Body of pancreas (tissue), 4 donors: ENCODE measurements at places on chromosomes 7 and 10. TPM values are rescaled to one million over a fixed set of nuclear protein-coding genes. Genes with fewer than 3 reads are reported as not detected.

The CYP2W1 gene
- total RNA-seq = not detected

The NFKB2 gene
- 17.9 TPM for total RNA-seq

The HOXA2 gene
- total RNA-seq = not detected

The RAMP3 gene
- 14.0 TPM for total RNA-seq

The HABP2 gene
- 10.6 TPM for total RNA-seq

The MASTL gene
- 4.3 TPM for total RNA-seq

The ANXA7 gene
- total RNA-seq = 22.7 TPM

The POM121L12 gene
- not detected for total RNA-seq

The VAX1 gene
- not detected for total RNA-seq

The ADARB2 gene
- 8.0 TPM for total RNA-seq

The OR2A1 gene
- total RNA-seq = not detected

The FFAR4 gene
- total RNA-seq = 2.3 TPM

The RBP3 gene
- not detected for total RNA-seq

The EPO gene
- 2.6 TPM for total RNA-seq

The LBX1 gene
- not detected for total RNA-seq

The NACAD gene
- total RNA-seq = 0.78 TPM

The FZD8 gene
- 12.9 TPM for total RNA-seq

The SPDYE5 gene
- not detected for total RNA-seq

The PLPP4 gene
- total RNA-seq = not detected

The POLR1F gene
- total RNA-seq = 8.6 TPM

The MBL2 gene
- not detected for total RNA-seq

The CUTC gene
- 14.8 TPM for total RNA-seq

The SLC13A1 gene
- under 0.01 TPM for total RNA-seq

The BAIAP2L1 gene
- total RNA-seq = 23.1 TPM

The BICC1 gene
- total RNA-seq = 42.0 TPM

The SLC29A4 gene
- total RNA-seq = 24.4 TPM

The ERV3-1 gene
- 16.6 TPM for total RNA-seq

The ASB10 gene
- not detected for total RNA-seq

The GIMAP7 gene
- total RNA-seq = 3.6 TPM

The TMEM270 gene
- total RNA-seq = not detected

The NUTM2A gene
- total RNA-seq = 1.3 TPM

The CLCN1 gene
- not detected for total RNA-seq

The LIPK gene
- not detected for total RNA-seq

The PRLHR gene
- total RNA-seq = not detected

The CPA2 gene
- total RNA-seq = 4,381 TPM

The NRP1 gene
- 62.6 TPM for total RNA-seq

The PNLIPRP1 gene
- 3,318 TPM for total RNA-seq

The MRLN gene
- total RNA-seq = not detected

The ACHE gene
- total RNA-seq = 6.2 TPM

The PRKCQ gene
- total RNA-seq = 0.33 TPM

The ZNF239 gene
- total RNA-seq = 10.2 TPM

The ELFN1 gene
- 0.33 TPM for total RNA-seq

The FAM25C gene
- not detected for total RNA-seq

The CYP2C18 gene
- total RNA-seq = not detected

The CLDN4 gene
- 76.8 TPM for total RNA-seq

The SLC18A3 gene
- total RNA-seq = not detected

The ST8SIA6 gene
- not detected for total RNA-seq

The BMPER gene
- total RNA-seq = 0.78 TPM

The SEMA3C gene
- total RNA-seq = 3.0 TPM

The CLDN12 gene
- total RNA-seq = 25.2 TPM

The FLNC gene
- 4.0 TPM for total RNA-seq

The LDB3 gene
- total RNA-seq = 0.66 TPM

The NUTM2D gene
- 6.5 TPM for total RNA-seq

The CTAGE4 gene
- 6.5 TPM for total RNA-seq

The OR2A7 gene
- total RNA-seq = 14.5 TPM

The MSS51 gene
- 3.9 TPM for total RNA-seq

The PHYH gene
- 23.4 TPM for total RNA-seq
